ENCODE measurements at places on chromosomes 13 and 19.

GRCh38 chr13:46720189-46720588 lies 76.8 kb downstream of the ESD start:
- no peak for DNase-seq

GRCh38 chr19:558770-559439 lies 13.5 kb upstream of the BSG start:
- peak; percentile 27 for DNase-seq

GRCh38 chr19:11274533-11275086 lies 12.3 kb upstream of the DOCK6 start:
- no peak for DNase-seq

DNA sequence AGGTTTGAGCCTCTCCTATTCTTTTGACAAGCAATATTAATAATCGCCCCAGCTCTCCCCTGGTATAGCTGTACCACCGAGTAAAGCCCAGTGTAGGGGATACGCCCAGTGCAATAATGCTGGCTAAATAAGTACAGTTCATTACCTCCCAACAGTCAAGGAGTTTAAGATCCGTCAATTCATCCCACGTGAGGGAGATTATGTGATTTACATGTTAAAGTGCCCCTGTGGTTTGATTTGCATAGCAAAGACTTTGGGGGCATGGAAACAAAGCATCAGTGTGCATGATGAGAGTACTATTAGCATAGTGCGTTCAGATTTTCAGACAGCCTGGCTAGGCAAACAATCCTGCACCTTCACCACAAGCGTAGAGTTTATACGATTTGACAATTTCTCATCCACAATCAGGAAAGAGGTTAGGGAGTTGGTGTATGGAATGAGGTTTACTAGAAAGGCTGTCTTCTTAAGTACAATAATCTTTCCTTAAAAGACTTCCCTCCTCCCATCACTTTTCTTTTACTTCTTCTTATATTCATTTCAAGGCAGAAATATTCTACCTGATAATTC lies 754.0 kb downstream of the DIAPH3 start:
- no peak for DNase-seq

- DNase-seq, result peak; percentile 83
These were observed 104.7 kb downstream of the RGCC start for GRCh38 chr13:41562083-41562482.

- no peak for DNase-seq
These were observed 17.6 kb downstream of the ZNF296 start for GRCh38 chr19:45058622-45059159.

DNA sequence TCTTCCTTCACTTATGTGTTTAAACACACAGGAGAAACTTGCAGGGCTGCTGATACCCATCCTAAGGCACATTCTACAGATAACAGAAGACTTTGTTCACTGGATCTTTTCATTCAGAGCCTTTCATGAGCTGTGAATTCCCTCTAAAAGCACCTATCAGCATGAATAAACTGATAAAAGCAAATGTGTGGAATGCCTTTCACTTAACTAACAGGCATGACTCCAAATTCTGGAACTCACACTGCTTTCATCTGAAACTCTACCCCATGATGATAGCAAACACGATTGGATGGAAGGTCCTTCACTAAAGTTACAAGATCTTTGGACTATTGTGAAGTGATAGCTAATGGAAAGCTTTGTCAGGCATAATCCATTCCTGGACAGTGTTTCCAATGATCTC lies 457.3 kb downstream of the EFNB2 start:
- DNase-seq, result no peak

GRCh38 chr19:56096665-56097064 lies 24.4 kb downstream of the ZNF787 start:
- DNase-seq, result no peak

DNA sequence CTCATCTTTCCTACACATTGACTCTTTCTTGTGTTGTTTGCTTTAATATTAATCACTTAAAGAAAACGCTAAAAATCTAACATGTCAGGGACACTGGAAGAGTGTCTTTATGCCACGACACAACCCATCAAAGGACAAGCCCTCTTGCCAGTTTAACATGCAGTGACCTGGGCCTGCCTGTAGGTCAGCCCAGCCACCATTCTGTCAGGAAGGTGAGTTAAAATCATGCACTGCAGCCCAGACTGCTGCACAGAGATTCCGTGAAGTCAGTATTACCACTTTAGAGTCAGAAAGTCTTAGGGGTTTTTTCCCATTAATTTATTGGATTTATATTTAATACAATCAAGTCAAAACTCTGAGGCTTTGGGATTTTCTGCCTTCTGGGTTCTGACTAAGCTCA lies 58.0 kb downstream of the TNFRSF19 start:
- DNase-seq, result no peak

DNA sequence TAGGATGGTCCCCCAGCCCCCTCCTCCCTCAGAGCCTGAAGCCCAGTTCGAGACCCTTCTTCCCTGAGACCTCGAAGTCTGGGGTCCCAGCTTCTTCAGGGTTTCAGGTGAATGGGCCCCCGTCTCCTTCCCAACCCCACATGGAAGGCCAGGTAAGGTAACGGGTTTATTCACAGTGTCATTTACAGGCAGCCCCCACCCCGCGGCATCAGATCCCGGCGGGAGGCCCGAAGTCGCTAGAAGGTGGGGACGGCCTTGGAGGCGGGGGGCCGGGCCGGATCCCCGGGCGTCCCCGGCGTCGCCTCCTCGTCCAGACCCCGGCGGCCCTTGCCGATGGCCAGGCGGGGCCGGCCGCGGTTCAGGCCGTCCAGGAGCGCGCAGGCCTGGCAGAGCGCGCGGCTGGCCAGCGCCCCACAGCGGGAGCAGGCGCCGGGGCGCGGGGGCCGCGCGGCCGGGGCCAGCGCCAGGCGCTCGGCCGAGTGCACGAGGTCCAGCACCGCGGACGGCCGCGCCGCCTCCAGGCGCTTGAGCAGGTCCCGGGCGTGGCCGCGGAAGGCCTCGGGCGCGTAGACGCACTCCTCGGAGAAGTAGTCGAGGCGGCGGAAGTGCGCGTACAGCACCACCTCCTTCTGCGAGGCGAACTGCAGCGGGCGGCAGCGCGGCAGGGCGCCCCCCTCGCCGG lies 9.7 kb downstream of the CTU1 start:
- DNase-seq, result no peak

GRCh38 chr13:44489751-44490150 lies 86.4 kb downstream of the TSC22D1 start:
- DNase-seq, result no peak

GRCh38 chr13:88369866-88370265 lies 698.7 kb downstream of the SLITRK5 start:
- no peak for DNase-seq

GRCh38 chr19:37905946-37906868 lies at the start of gene WDR87:
WDR87 (minus strand) TSS chr19:37906594; CDS start chr19:37898239, 8,355 bp downstream.
- DNase-seq, result no peak

Measured in fibroblast of gingiva (primary cell).